ENCODE measurements at places on chromosomes 1 and 21. TPM values are rescaled to one million over a fixed set of nuclear protein-coding genes. Genes with fewer than 3 reads are reported as not detected.

- no peaks in the 10 kb centered on the region for H3K4me1 ChIP-seq
- peaks cover 27% of the 10 kb centered on the region for H3K27me3 ChIP-seq
- H3K4me3 ChIP-seq = no peak overlapping the region
- H3K36me3 ChIP-seq = no peaks in the 10 kb centered on the region
These were observed 63.4 kb downstream of the KCNAB2 start for GRCh38 chr1:6108937-6109614.

GRCh38 chr1:210233495-210234328 is 1.1 kb downstream of the SERTAD4 start:
- H3K4me3 ChIP-seq = peak overlapping the region; percentile 98
- peak overlapping the region; percentile 96 for H3K27ac ChIP-seq
- no peaks in the 10 kb centered on the region for H3K36me3 ChIP-seq
- H3K4me1 ChIP-seq = peaks cover 2% of the 10 kb centered on the region

GRCh38 chr1:227305894-227306626 is 12.2 kb downstream of the CDC42BPA start:
- H3K27ac ChIP-seq = no peak overlapping the region
- H3K27me3 ChIP-seq = no peaks in the 10 kb centered on the region
- no peak for DNase-seq

- no peak for DNase-seq
- no peaks in the 10 kb centered on the region for H3K27me3 ChIP-seq
- no peak overlapping the region for H3K4me3 ChIP-seq
- H3K36me3 ChIP-seq = no peaks in the 10 kb centered on the region
These were observed 474.6 kb downstream of the DISC1 start for GRCh38 chr1:232101231-232101630.

GRCh38 chr1:156356875-156357534 is 12.0 kb upstream of the RHBG start:
- no peak overlapping the region for H3K27ac ChIP-seq
- H3K4me3 ChIP-seq = no peak overlapping the region
- no peaks in the 10 kb centered on the region for H3K4me1 ChIP-seq
- no peaks in the 10 kb centered on the region for H3K36me3 ChIP-seq

The SLC30A1 gene
- 16.1 TPM for total RNA-seq

DNA sequence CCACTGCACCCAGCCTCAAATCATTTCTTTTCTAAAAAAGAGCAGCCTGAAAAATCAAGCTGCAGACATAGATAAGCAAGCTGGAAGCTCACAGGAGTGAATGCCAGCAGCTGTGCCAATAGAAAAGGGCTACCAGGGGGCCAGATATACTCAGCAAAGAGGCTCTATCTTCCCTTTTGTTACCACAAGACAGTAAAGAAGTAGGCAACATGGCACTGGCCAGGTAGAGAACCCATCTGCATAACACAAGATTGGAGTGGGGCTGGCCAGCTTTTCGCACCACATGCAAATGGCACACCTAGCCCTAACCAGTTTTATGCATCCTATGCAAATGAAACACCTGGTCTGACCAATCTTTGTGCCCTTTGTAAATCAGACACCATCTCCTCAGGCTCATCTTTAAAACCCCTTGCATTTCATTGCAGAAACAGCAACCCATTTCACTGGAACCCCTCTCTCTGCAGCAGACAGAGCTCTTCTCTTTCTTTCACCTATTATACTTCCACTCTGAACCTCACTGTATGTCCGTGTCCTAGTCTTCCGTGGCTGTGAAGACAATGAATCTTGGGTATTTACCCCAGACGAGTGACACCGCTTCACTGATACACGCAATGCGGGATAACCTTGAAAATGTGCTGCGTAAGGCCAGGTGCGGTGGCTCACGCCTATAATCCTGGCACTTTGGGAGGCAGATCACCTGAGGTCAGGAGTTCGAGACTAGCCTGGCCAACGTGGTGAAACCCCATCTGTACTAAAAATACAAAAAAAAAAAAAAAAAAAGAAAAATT is 15.1 kb downstream of the CASP9 start:
- no peaks in the 10 kb centered on the region for H3K27me3 ChIP-seq
- H3K4me3 ChIP-seq = no peak overlapping the region
- H3K27ac ChIP-seq = no peak overlapping the region

DNA sequence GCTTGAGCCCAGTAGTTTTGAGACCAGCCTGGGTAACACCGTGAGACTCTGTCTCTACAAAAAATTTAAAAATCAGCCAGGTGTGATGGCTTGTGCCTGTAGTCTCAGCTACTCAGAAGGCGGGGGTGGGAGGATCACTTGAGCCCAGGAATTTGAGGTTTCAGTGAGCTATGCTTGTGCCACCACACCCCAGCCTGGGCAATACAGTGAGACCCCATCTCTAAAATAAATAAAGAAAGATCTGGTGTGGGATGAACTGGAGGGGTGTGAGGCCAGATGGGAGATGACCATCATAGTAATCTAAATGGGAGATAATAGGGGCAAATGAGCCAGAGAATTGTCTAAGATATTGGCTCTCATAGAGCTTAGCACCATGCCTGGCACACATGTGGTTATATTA is 60.1 kb upstream of the TRABD2B start:
- no peaks in the 10 kb centered on the region for H3K36me3 ChIP-seq

The SPRR2F gene
- total RNA-seq = not detected

- H3K4me3 ChIP-seq = no peak overlapping the region
- no peak for DNase-seq
- no peaks in the 10 kb centered on the region for H3K27me3 ChIP-seq
- no peak overlapping the region for H3K27ac ChIP-seq
- H3K36me3 ChIP-seq = no peaks in the 10 kb centered on the region
- H3K4me1 ChIP-seq = peaks cover 3% of the 10 kb centered on the region
These were observed 28.7 kb downstream of the CDK18 start for GRCh38 chr1:205532996-205533735.

The PLEKHN1 gene
- 0.16 TPM for total RNA-seq

The RWDD3 gene
- total RNA-seq = 9.2 TPM

The PTBP2 gene
- total RNA-seq = 78.3 TPM

The CRP gene
- total RNA-seq = not detected

The FAM163A gene
- not detected for total RNA-seq

- H3K36me3 ChIP-seq = no peaks in the 10 kb centered on the region
- H3K27ac ChIP-seq = no peak overlapping the region
- DNase-seq = no peak
- H3K27me3 ChIP-seq = no peaks in the 10 kb centered on the region
These were observed 12.8 kb upstream of the RIPK4 start for GRCh38 chr21:41779659-41780058.

- DNase-seq = no peak
- H3K4me3 ChIP-seq = no peak overlapping the region
- no peak overlapping the region for H3K27ac ChIP-seq
- H3K4me1 ChIP-seq = no peaks in the 10 kb centered on the region
- H3K36me3 ChIP-seq = no peaks in the 10 kb centered on the region
These were observed 1512.7 kb upstream of the TPTE start for GRCh38 chr21:9008636-9009035.

The OR2T11 gene
- total RNA-seq = not detected

DNA sequence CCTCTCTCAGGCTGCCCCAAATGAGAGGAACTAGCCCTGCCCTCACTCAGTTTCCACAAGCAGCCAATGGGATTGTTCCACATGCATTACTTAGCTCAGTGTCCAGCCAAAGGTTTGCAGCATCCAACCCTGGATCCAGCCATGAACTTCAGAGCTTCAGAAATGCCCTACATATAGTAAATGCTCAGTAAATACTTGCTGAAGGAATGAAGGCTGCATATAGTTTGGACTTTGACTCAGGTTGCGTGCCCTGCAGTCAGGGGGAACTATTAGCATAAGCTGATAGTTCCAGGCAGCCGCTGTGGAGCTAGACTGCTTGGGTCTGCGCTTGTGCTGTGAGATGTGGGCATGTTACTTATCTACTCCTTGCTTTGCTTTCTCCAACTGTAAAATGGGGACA is 64.8 kb downstream of the NENF start:
- H3K4me1 ChIP-seq = no peaks in the 10 kb centered on the region
- no peaks in the 10 kb centered on the region for H3K27me3 ChIP-seq
- H3K36me3 ChIP-seq = no peaks in the 10 kb centered on the region
- H3K27ac ChIP-seq = no peak overlapping the region

The APCS gene
- total RNA-seq = not detected

GRCh38 chr1:54486907-54487306 is 61.1 kb upstream of the ACOT11 start:
- H3K4me1 ChIP-seq = peaks cover 5% of the 10 kb centered on the region
- H3K27me3 ChIP-seq = no peaks in the 10 kb centered on the region
- no peak for DNase-seq
- H3K27ac ChIP-seq = peak overlapping the region; percentile 97

DNA sequence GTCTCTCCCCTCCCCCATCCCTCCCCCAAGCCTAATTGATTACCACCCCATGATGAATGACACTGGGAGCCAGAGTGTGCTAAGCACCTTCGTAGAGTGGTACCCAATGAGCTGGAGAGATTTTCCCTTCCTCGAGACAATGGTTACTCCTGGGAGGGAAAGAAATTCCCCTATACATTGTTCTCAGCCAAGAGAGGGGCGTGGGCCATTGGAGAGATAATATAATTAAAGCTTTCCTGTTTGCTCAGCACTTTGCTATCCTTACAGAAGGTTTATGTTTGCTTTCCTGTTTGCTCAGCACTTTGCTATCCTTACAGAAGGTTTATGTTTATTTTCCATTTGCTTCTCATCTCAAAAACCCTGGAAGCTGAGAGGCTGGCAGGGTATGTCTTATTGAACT is 126.1 kb upstream of the KLHDC7A start:
- H3K4me1 ChIP-seq = no peaks in the 10 kb centered on the region
- DNase-seq = no peak
- H3K27me3 ChIP-seq = no peaks in the 10 kb centered on the region
- no peak overlapping the region for H3K27ac ChIP-seq

The BMP8B gene
- total RNA-seq = 0.59 TPM

DNA sequence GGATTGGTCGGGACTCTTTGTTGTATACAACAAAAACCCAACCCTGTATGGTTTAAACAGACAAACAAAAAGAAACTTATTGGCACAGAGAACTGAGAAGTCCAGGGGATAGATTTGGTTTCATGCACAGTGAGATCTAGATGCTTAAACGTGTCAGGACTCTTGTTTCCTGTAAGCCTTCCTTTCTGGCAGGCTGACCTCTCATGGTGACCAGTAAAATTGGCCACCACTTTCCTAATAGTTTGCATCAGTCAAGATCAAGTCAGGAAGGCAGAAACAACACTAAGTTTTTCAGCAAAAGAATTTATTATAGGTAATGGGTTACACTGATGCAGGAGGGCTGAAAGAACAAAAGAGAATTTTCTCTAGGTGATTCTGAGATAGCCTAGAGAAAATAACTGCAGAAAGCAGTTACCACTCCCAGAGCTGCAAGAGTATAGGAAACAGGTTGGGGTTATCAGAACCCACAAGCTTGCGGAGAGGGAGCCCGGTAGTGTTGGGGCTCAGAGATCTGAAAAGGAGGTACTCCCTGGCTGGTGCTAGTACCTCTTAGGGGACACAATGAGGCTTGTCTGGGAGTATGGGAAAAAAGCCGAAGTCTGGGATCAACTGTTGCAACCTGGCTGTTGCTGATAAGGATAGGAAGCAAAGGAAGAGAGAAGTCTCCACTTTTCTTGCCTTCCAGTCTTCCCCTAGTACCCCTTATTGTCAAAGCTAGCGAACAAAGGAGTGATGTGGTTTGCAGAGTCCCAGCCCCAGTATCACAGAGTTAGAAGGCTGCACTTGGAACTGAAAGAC is 21.4 kb downstream of the CITED4 start:
- no peak overlapping the region for H3K4me3 ChIP-seq
- no peaks in the 10 kb centered on the region for H3K27me3 ChIP-seq
- no peak for DNase-seq
- no peak overlapping the region for H3K27ac ChIP-seq
- H3K36me3 ChIP-seq = no peaks in the 10 kb centered on the region

GRCh38 chr1:1132042-1132950 is 16.4 kb upstream of the C1orf159 start:
- DNase-seq = peak; percentile 62
- H3K36me3 ChIP-seq = no peaks in the 10 kb centered on the region
- H3K27ac ChIP-seq = peak overlapping the region; percentile 79
- H3K4me3 ChIP-seq = no peak overlapping the region
- H3K4me1 ChIP-seq = peaks cover 8% of the 10 kb centered on the region

DNA sequence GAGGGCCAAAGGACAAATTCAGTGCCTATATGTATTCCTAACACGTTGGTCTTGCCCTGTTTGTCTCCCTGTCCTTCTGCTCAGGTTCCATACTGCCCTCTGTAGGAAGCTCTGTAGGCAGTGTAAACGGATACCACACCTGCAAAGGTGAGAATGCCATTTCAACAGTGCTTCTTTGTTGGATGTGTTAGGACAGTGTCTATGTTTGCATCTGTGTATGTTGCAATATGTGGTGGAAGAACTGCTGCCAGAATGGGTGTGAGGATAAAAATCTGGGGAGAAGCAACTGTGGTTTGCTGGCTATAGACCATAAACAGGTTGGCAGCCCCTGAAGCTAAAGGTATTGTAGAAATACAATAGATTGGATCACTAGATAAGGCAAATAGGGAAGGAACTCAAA is 113.1 kb upstream of the BMP8A start:
- no peaks in the 10 kb centered on the region for H3K36me3 ChIP-seq
- no peak overlapping the region for H3K4me3 ChIP-seq
- no peak for DNase-seq
- no peaks in the 10 kb centered on the region for H3K27me3 ChIP-seq
- H3K27ac ChIP-seq = peak overlapping the region; percentile 60

The KCTD3 gene
- total RNA-seq = 60.8 TPM

DNA sequence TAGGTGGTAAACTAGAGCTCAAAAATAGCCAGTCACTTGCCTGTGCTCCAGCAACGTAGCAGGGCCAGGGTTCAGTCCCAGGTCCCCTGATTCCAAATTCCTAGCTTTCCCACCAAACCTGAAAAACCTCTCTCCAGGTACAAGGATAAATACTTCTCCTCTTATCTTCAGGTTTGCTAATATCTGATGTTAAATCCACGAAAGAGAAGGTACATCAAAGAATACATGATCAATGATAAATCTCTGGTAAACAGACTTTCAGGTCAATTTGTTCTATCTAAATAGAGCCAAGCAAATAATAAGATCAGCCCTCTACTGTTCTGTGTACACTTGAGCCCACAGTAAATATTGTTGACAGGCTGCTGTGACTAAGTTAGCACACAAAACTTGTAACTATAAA is 52.1 kb upstream of the AKT3 start:
- peaks cover 3% of the 10 kb centered on the region for H3K27me3 ChIP-seq
- no peaks in the 10 kb centered on the region for H3K36me3 ChIP-seq
- H3K27ac ChIP-seq = no peak overlapping the region
- no peak for DNase-seq
- no peaks in the 10 kb centered on the region for H3K4me1 ChIP-seq

GRCh38 chr1:7338439-7338838 is 432.7 kb upstream of the VAMP3 start:
- no peak overlapping the region for H3K27ac ChIP-seq
- no peak overlapping the region for H3K4me3 ChIP-seq
- no peaks in the 10 kb centered on the region for H3K27me3 ChIP-seq
- no peak for DNase-seq
- no peaks in the 10 kb centered on the region for H3K4me1 ChIP-seq

The PEX19 gene
- total RNA-seq = 136 TPM

The GPR37L1 gene
- not detected for total RNA-seq

Data from breast epithelium (tissue), 4 donors.